ENCODE measurements at places on chromosomes 4 and X.

DNA sequence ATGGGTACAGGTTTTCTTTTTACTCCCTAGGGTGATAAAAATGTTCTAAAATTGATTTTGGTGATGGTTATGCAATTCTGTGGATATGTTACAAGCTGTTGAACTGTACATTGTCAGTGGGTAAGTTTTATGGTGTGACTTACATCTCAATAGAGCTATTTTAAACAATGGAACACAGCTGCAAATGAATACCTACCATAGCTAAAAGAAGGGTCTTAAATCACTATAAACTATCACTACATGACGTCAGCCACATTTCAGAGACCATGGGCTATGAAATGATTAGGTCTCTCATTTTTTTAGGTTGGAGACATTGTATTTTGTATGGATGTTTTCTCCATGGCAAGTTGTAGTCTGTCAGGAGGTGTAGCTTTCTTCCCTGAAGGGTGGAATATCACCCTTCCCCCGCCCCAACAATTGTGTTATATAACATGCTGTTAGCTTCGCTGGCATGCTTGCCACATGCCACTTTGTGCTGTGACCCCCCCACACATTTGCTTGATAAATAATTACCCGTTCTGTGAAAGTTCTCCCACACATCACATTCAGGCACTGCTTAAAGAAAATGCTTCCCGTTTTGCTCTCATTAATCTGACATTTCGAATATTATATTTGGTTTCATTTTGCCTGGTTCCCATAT, 159.7 kb downstream of the ARHGAP10 start:
- no peak for DNase-seq

- no peak for DNase-seq
Measured at GRCh38 chr4:6591313-6591712, 16.3 kb downstream of the MAN2B2 start.

DNA sequence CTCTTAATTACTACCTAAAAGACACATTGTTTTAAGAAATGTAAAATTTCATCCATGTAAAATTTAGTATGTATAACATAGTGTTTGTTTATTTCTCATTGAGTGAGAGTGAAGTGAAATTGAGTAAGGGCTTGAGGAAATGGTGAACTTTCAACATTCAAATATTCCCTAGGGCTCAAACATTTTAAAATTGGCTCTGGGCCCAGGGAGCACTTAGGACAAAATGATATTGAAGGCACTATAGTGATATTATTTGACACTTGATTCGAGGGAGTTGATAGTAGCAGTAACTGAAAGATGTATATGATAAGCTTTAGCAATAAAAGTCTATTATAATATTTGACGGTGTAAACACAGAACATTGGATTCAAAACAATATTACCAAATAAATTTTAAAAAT, 1244.0 kb upstream of the TENM3 start:
- no peak for DNase-seq

DNA sequence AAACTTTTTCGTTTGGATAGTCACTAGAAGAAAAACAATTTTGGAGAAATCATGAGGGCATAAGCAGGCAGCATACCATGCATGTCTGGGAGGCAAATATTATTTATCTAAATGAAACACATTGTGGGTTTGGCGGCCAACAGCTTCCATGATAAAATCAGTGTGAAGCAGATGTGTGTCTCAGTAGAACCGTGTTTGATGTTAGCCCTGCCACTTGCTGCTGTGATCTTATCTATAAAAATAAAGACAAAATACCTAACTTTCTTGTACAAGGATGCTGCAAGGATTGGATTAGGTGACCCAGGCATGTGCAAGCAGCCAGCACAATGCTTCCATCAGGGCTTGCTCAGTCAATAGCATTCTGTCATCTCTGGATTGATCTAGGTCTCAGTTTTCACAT, 341.4 kb downstream of the PACRGL start:
- no peak for DNase-seq

DNA sequence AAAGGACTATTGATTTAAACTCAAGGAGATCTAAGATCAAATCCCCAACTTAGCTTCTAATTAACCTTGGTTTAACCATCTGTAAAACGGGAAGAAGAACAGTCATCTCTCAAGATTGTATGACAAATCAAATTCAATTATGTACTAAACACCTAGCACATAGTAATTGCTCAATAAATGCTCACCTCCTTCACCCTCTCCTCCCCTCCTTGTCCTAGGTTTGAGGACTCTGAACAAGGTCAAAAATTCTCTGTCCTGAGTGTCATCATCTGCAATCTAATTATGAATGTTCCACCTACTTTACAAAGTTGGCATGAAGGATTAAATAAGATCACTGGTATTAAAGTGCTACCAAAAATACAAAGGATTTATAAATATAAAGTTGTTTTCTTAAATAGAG, 320.1 kb upstream of the PPARGC1A start:
- no peak for DNase-seq

GRCh38 chr4:17134100-17134499, 235.7 kb upstream of the LDB2 start:
- DNase-seq: no peak

GRCh38 chr4:151664289-151664688, 96.5 kb downstream of the GATB start:
- DNase-seq: no peak

- no peak for DNase-seq
Measured at GRCh38 chrX:20144491-20144890, 2.9 kb upstream of the EIF1AX start.

DNA sequence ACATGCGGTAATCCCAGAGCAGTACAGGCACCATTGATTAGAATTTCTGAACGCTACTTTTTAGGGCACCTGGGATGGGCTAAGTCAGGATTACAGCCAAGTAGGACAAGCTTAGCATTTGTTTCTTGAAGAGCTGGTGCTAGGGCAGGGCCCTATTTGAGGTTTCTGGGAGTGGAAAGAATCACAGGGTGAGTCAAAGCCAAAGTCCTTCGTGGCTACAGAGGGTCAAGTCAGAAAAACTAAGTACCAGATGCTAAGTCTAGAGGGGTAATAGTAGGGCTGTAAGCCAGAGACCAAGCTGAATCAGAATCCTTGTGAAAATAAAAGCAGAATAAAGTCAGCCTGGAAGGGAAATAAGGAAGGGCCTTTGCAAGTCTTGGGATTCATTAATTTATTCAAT, 448.6 kb downstream of the ZIC3 start:
- no peak for DNase-seq

GRCh38 chrX:103275947-103276567, 493 bp downstream of the TCEAL5 start:
- no peak for DNase-seq

- DNase-seq: no peak
Measured at GRCh38 chrX:56986138-56986537, 9.2 kb downstream of the SPIN3 start.

GRCh38 chr4:118346495-118346894, 6.3 kb downstream of the PRSS12 start:
- DNase-seq: no peak

DNA sequence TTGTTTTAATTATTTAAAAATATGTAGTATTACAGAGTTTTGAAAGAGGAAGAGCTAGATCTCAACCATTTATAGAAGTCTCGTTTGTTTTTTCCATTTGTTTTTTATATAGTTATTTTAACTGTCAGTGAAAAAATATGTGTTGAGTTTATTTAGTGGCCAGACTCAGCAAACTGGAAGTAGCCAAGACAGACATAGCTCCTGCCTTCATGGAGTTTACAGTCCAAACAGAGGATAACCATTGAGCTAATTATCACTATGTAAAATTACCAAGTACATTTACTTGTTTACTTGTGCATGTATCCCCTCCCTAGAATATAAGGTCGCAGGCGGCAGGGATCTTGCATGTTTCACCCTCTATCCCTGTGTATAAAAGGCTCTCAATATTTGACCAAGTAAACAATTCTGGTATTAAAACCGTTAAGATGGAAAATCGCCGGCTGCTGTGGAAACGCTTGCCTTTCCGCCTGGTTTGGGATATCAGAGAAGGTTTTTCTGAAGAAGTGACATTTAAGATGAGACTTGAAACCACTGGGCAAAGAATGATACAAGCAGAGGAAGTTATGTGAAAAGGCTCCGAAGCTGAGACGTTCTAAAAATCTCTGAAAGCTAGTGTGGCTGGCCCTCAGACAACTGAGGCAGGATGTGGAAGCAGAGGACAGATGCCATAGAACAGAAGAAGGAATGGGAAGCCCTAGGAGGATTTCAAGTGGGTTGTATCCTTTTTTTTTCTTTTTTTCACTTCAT, 1.3 kb upstream of the CCNI start:
- no peak for DNase-seq
